Natural killer cell treated with Interleukin-12 subunit alpha and Interleukin-12 subunit beta and Interleukin-15 and Interleukin-18, amount 100 ng/mL, for 72 hours (primary cell): ENCODE measurements at places on chromosomes 5 and 9.

GRCh38 chr5:90279091-90279490 lies 130.5 kb downstream of the CETN3 start:
- no peaks in the 10 kb centered on the region for H3K4me1 ChIP-seq
- no peak overlapping the region for H3K4me3 ChIP-seq
- no peaks in the 10 kb centered on the region for H3K36me3 ChIP-seq
- no peak overlapping the region for H3K27ac ChIP-seq
- no peak for DNase-seq

DNA sequence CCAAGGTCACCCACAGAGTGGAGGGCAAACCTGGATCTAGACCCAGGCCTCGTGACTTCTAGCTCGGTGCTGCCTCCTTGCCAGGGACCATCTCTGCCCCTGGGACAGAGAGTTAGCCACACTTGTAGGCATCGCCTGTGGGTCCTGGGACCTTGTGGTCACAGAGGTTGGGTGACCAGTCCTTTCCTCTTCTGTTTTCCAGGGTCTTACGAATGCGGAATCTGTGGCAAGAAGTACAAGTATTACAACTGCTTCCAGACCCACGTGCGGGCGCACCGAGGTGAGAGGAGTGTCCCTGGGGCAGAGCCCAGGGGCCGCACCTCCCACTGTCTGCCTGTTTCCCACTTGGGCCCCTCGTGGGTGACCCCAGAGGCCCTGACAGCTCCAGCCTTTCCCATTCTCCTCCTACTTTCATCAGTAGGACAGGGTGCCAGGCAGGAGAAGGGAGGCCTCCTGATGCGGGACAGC lies 76.3 kb downstream of the AMBP start:
- no peak overlapping the region for H3K27ac ChIP-seq
- no peaks in the 10 kb centered on the region for H3K4me1 ChIP-seq
- H3K27me3 ChIP-seq: no peaks in the 10 kb centered on the region
- H3K36me3 ChIP-seq: no peaks in the 10 kb centered on the region
- peak; percentile 1 for DNase-seq
- H3K4me3 ChIP-seq: no peak overlapping the region

GRCh38 chr5:139393497-139394122 lies 1.3 kb downstream of the PROB1 start:
- peaks cover 47% of the 10 kb centered on the region for H3K4me1 ChIP-seq
- peak overlapping the region; percentile 97 for H3K4me3 ChIP-seq
- H3K36me3 ChIP-seq: no peaks in the 10 kb centered on the region
- peak overlapping the region; percentile 88 for H3K27ac ChIP-seq
- DNase-seq: no peak

GRCh38 chr9:129487658-129488483 lies 133.0 kb downstream of the C9orf50 start:
- DNase-seq: no peak
- peak overlapping the region; percentile 96 for H3K27ac ChIP-seq
- no peaks in the 10 kb centered on the region for H3K36me3 ChIP-seq
- H3K4me3 ChIP-seq: peak overlapping the region; percentile 82
- H3K27me3 ChIP-seq: no peaks in the 10 kb centered on the region

GRCh38 chr9:122835313-122835731 lies 6.9 kb upstream of the PDCL start:
- H3K36me3 ChIP-seq: no peaks in the 10 kb centered on the region
- H3K4me1 ChIP-seq: peaks cover 21% of the 10 kb centered on the region
- no peak for DNase-seq
- peak overlapping the region; percentile 58 for H3K4me3 ChIP-seq
- H3K27ac ChIP-seq: peak overlapping the region; percentile 8

GRCh38 chr5:10761185-10761932 lies at the start of gene DAP:
Gene DAP, minus strand, starts transcription at chr5:10761234. Its CDS starts 166 bp downstream, at chr5:10761068.
- H3K4me1 ChIP-seq: peaks cover 42% of the 10 kb centered on the region
- H3K4me3 ChIP-seq: peak within 1 kb of the TSS; percentile 84
- peaks cover 5% of the 10 kb centered on the region for H3K36me3 ChIP-seq
- peak within 1 kb of the TSS; percentile 85 for H3K27ac ChIP-seq
- DNase-seq: peak; percentile 93
- H3K27me3 ChIP-seq: peaks cover 8% of the 10 kb centered on the region

- H3K4me3 ChIP-seq: no peak overlapping the region
- DNase-seq: no peak
- H3K27ac ChIP-seq: no peak overlapping the region
- no peaks in the 10 kb centered on the region for H3K27me3 ChIP-seq
- H3K36me3 ChIP-seq: no peaks in the 10 kb centered on the region
These were observed 22.4 kb upstream of the ANGPTL2 start for GRCh38 chr9:127144670-127145445.

DNA sequence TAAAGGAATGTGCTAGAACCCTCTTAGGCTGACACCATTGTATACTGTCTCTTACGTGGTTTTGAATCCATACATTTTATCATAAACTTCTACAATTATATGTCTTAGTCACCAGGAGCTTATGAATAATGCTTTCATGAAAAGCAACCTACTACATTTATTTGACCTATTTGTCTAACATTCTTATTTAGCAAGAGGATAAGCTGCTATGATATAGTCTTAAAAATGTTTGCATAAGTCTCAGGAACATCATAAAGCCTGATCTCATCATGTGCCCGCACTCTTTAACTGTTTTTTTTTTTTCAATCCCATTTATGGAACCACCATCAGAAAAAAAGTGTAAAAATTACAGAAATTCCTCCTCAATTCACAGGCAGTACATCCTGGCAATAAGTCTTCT lies 59.7 kb downstream of the CDH12 start:
- no peak overlapping the region for H3K4me3 ChIP-seq
- H3K4me1 ChIP-seq: no peaks in the 10 kb centered on the region
- no peak overlapping the region for H3K27ac ChIP-seq
- no peak for DNase-seq
- H3K36me3 ChIP-seq: peaks cover 5% of the 10 kb centered on the region

- no peak overlapping the region for H3K27ac ChIP-seq
- no peaks in the 10 kb centered on the region for H3K4me1 ChIP-seq
- DNase-seq: no peak
These were observed 167.6 kb upstream of the TUSC1 start for GRCh38 chr9:25845867-25846266.

DNA sequence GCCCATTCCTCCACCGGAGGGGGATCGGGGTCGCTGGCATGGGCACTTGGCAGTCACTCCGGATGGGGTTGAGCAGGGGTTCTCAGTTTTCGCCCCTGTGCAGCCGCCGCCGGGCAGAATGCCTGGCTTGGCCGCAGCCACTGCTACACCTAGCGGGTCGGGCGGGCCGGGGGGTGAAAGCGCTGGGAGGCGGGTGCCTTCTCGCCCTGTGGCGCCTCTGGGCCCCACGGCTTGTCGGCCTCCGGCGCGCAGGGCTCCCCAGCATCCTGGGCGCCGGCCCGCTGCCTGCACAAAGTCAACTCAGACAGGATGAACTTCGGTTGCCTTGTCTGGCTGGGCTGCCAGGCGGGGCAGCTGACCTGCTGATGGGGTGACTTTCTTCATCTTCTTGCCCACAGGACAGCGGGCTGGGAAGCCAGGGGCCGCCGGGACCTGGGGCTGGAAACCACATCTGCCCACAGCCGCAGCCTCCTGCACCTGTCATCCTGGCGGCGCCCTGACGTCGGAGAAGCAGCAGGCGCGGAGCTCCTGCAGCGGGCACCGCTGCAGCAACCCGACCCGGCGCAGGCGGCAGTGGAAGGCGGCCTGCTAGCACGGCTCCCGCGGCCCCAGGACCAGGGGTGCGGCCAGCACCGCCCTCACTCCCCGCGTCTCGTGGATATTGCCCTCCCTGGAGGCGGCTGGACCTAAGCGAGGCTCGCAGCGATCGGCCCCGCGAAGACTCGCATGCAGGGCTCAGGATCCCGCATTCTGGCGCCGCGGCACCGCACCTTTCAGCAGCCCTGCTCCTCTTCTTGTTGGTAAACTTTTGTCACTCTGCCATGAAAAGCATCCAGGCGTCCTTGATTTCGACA lies 1.3 kb upstream of the ANKRD18A start:
- H3K36me3 ChIP-seq: peaks cover 30% of the 10 kb centered on the region
- H3K4me1 ChIP-seq: peaks cover 13% of the 10 kb centered on the region
- no peak for DNase-seq
- peak overlapping the region; percentile 54 for H3K4me3 ChIP-seq

GRCh38 chr9:70563431-70564204 lies 149.2 kb upstream of the KLF9 start:
- peak overlapping the region; percentile 93 for H3K27ac ChIP-seq
- peak; percentile 74 for DNase-seq
- H3K36me3 ChIP-seq: no peaks in the 10 kb centered on the region
- H3K4me1 ChIP-seq: peaks cover 26% of the 10 kb centered on the region
- no peaks in the 10 kb centered on the region for H3K27me3 ChIP-seq

DNA sequence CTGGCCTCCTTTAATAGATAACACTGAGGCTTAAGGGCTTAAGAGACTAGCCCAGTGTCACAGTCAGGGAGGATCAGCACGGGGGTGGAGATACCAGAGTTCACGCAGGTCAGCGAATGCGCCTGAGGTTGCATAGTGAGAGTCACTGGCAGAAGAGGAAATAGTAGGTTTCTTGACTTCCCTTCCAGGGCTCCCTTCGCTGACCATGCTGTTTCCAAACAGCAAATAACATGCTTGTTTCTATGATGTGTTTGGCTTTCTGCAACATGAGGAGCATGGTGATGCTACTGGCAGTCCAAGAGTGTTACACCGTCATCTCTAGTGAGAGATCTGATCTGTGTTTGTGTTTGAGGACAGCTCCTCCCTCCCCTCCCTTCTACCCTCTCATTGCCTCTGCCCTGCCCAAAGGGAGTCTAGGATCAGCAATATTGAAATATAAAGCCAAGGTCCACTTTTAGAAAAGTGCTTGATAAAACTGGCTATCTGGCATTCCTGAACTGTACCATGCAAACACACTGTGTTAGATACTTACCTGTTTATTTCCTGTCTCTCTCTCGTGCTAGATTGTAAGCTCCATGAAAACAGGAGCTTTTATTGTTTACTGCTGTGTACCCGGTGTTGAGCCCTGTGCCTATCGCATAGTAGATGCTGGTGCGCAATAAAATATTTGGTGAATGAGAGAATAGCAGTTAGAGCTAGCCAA lies 12.3 kb downstream of the TLE4 start:
- peaks cover 10% of the 10 kb centered on the region for H3K36me3 ChIP-seq
- no peak for DNase-seq
- peak overlapping the region; percentile 73 for H3K27ac ChIP-seq
- peak overlapping the region; percentile 48 for H3K4me3 ChIP-seq

GRCh38 chr5:43075319-43076293 lies 35.5 kb upstream of the ANXA2R start:
- H3K36me3 ChIP-seq: peaks cover 4% of the 10 kb centered on the region
- DNase-seq: no peak
- H3K27me3 ChIP-seq: no peaks in the 10 kb centered on the region
- peaks cover 34% of the 10 kb centered on the region for H3K4me1 ChIP-seq
- H3K27ac ChIP-seq: peak overlapping the region; percentile 60

- peaks cover 25% of the 10 kb centered on the region for H3K4me1 ChIP-seq
- no peaks in the 10 kb centered on the region for H3K27me3 ChIP-seq
- DNase-seq: no peak
- H3K27ac ChIP-seq: peak overlapping the region; percentile 7
These were observed 33.9 kb downstream of the DOCK2 start for GRCh38 chr5:169670769-169671525.

DNA sequence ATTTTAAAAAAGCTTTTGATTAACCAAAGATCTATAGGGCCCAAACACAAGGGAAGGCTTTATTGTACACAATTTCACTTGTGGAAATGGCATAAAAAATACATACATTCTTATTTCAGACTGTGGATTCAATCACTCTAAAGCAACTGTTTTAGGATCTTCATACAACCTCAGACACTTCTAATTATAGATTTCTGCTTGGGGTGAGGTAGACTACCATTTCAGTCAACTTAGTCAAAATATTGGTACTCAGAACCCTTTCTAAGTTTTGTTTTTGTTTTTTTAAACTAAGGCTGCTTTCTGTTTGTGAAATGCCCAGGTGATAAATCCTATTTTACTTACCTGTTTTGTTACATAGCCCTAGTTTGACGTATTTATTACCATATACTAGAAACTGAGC lies 284.5 kb upstream of the RASA1 start:
- no peak overlapping the region for H3K4me3 ChIP-seq
- peaks cover 9% of the 10 kb centered on the region for H3K27me3 ChIP-seq
- DNase-seq: no peak
- no peak overlapping the region for H3K27ac ChIP-seq

- no peaks in the 10 kb centered on the region for H3K36me3 ChIP-seq
- no peak for DNase-seq
- no peaks in the 10 kb centered on the region for H3K27me3 ChIP-seq
- H3K4me3 ChIP-seq: no peak overlapping the region
These were observed 49.7 kb downstream of the KIF24 start for GRCh38 chr9:34279411-34279810.

DNA sequence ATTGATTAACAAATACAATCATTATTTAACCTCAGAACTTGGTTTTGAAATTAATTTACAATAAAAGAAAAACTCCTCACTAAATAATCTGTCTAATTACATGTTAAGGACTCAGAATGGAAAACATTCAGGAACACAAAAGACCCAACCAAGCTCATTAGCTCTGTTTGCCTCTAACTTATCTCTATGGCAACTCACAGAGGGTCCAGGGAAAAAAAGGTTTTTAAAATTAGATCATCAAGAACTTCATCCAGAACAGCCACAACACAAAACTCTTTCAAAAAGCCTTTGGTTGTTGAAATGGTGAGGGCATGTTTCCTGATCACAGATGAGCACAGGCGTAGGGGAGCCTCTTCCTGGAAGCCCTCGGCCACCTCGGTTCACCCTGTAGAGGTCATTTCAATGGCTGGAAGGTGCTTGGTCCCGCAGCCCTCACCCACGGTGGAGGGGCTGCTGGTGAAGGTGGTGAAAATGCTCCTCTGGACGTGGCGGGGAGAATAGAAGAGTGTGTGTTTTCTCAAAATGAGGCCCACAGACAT lies 17.2 kb upstream of the TCF7 start:
- no peak for DNase-seq
- H3K36me3 ChIP-seq: no peaks in the 10 kb centered on the region
- H3K4me3 ChIP-seq: no peak overlapping the region
- H3K27ac ChIP-seq: no peak overlapping the region

DNA sequence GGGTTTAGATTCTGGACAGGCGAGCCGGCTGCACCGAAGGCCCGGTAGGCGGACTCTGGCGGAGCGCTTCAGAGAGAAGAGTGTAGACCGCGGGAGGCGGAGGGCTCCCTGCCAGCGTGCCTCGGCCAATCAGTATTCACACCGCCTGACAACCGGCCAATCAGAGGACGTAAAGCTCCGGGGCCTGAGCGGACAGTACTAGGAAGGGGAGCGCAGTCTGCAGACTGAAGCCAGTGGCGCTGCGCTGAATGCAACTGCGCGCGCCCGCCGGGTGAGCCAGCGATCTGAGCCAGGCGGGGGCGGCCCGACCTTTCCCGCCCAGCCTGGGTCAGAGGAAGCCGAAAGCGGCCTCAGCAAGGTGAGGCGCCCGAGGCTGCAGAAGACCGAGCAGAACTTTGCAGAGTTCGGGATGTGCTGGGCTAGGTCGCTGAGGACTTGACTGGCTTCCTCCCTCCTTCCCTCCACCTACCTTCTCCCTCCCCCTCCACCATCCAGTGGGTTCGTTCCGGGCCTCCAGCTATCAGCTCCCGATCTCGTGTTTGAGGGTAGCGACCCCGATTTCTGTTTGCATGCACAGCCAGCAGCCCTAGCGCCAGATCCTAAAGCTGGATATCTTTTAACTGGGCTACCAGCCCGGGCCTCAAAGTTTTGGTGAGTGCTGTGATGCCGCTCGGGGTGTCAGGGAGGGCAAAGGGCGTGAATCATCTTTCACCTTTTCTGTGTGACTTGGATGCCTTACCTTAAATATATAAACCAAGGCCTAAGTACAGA lies at the start of gene DMRT2:
Gene DMRT2, plus strand, starts transcription at position 233 of the 771 bp plus-strand sequence. CDS start 1,257 bp downstream, outside the sequence.
- no peak within 1 kb of the TSS for H3K27ac ChIP-seq
- H3K4me3 ChIP-seq: peak within 1 kb of the TSS; percentile 83
- H3K36me3 ChIP-seq: peaks cover 14% of the 10 kb centered on the region
- H3K27me3 ChIP-seq: peaks cover 72% of the 10 kb centered on the region
- H3K4me1 ChIP-seq: peaks cover 41% of the 10 kb centered on the region
